ENCODE measurements at places on chromosomes 12 and 14.
A peak's percentile ranks its signal among the peaks of the same experiment; 100 is the strongest.

DNA sequence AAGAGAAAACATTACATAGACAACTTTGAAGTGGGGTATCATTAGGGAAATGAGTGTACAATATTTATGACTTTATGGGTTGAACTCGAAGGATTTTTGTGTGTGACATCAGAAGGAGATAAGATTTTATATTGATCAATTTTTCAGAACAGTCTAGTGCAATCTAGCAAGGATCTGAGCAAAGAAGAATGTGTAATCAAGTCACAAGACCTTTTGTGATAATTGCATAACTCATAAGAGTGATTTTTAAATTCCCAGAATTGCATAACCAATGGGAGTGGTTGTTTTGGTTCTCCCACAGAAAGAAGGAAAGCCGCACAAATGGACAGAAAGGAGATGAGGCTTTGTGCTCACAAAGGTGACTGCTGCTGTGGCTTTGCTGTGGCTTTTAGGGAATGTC, 441.8 kb upstream of the FLRT2 start:
- DNase-seq: no peak

DNA sequence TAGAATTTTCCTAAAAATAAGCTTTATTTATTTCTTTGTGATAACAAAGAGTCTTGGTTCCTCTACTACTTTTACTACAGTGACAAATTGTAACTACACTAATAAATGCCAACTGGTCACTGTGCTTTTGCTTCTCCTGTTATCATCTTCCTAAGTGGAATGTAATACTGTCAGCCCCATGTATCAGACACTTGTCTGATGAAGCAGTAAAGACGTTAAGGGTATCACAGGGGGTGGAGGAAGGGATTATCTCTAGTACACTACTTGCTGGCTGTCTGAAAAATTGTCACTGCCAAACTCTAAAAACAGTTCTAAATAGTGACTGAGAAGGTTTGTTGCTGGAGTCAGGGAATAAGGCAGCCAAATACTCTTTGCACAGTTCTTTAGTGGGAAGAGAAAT, 11.3 kb downstream of the ASB8 start:
- DNase-seq: no peak

- no peak for DNase-seq
These were observed 90.7 kb upstream of the ATP2B1 start for GRCh38 chr12:89799316-89799715.

GRCh38 chr14:71452987-71453386, 479.2 kb upstream of the RGS6 start:
- DNase-seq: no peak

GRCh38 chr12:124852911-124853427, 10.7 kb downstream of the SCARB1 start:
- DNase-seq: no peak

DNA sequence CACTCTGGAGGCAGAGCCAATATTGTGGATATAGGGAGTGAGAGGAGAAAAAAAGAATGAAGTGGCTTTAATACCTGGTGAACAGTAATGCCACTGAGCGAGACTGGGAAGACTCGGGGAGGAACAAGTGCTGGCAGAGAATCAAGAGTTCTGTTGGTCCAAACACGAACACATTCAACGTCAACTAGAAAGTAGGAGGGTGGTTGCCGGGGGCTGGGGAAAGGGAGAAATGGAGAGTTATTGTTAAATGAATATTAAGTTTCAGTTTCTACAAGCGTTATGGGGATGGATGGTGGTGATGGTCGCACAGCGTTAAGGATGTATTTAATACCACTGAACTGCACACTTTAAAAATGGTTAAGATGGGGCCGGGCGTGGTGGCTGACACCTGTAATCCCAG, 2.8 kb downstream of the SPRING1 start:
- DNase-seq: no peak

GRCh38 chr12:103241184-103241583, 254.6 kb downstream of the C12orf42 start:
- no peak for DNase-seq

DNA sequence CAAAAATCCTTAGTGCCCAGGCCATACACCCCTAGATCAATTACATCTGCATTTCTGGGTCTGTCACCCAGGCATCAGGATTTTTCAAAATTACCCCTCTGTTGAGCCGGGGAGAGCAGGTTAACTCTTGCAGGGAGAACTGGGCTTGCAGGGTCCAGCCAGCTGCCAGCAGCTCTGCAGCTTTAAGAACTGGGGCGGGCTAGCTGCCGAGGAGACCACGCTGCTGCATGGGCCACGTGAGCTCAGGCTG, at the start of gene DGLUCY:
Gene DGLUCY (plus strand): TSS at position 245 of the 250 bp plus-strand sequence. CDS start 46,222 bp downstream, outside the sequence.
- peak; percentile 82 for DNase-seq

DNA sequence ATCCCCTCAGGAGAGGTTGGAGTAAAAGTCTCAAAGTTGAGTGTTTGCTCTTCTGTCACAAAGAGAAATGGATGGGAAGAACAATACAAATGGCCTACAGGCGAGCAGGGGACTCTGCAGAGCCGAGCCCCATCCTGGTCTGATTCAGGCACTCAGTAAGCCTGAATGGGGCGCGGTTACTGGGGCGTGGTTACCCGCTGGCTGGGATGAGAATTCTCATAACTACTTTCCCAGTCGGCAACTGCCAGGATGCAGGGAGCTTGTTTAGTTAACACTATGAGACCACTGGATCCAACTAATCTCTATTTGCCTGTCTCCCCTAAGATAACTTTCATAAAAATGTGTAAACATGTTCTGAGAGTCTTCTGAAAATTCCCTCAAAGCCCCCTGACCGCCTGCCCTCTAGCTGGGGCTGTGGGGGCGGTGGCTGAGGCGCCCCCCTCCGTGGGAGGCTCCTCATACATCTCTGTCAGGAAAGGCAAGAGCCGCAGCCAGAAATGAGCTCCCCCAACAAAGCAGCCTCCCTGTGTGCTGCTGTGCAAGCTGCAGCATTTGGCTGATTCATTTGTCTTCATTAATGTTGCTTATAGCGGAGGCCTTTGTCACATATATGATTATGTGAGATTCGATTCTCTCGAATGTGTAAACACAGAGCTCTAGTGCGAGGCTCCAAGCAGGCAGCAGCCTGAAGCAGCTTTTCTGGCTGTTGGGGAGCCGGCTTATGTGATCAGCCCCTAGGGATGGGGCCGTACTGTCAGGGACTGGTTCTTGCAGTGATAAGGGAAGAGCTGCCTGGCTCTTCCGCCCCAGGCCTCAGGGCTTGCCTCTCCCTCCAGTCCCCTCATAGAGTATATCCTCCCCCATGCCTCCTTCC, 126.1 kb upstream of the ARHGAP5 start:
- peak; percentile 69 for DNase-seq

DNA sequence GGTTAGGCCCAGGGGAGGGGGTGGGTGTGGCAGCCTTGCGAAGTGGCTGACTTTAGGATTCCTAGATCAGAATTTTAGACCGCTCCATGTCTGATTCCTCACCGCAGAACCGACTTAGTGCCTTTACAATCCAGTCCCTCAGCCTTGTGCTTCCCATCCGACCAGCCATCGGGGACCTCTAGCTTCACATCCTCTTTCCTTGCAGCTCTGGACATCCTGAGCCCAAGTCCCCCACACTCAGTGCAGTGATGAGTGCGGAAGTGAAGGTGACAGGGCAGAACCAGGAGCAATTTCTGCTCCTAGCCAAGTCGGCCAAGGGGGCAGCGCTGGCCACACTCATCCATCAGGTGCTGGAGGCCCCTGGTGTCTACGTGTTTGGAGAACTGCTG, 557 bp downstream of the COPS7A start:
- peak; percentile 33 for DNase-seq

DNA sequence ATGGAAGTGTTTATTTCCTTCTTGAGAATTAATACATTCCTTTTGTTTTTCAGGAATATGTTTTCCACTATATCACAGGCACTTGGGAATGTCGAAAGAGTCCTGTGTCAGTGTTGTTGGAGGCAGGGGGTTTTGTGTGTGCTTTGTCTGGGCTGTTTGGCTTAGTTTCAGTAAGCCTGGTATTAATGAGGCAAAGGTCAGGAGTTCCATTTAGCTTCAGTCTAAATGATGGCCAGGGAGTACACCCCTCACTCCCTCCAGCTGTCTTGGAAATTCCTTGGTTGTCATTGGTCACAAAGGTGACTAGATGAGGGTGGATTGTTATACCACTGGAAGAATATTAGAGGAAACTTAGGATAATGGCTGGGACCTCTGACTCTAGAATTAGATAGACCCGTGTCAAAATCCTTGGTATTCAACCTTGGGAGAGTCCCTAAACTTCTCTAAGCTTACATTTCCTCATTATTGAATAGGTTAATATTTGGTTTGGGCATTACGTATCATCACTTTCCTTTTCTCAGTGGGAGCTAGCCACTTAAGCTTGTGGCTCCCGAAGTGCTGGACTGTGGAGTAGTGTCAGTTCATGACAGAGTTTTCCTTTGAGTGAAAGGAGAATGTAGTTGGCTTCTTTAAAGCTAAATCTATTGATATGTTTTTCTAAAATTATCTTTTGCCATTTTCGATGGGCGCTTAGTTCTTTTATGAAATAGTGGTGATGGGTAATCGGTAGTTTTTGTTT, 5.2 kb downstream of the FRS2 start:
- no peak for DNase-seq

GRCh38 chr12:128008341-128008740, 258.6 kb upstream of the TMEM132C start:
- no peak for DNase-seq

- DNase-seq: no peak
These were observed 40.8 kb downstream of the CCNK start for GRCh38 chr14:99522025-99522401.

DNA sequence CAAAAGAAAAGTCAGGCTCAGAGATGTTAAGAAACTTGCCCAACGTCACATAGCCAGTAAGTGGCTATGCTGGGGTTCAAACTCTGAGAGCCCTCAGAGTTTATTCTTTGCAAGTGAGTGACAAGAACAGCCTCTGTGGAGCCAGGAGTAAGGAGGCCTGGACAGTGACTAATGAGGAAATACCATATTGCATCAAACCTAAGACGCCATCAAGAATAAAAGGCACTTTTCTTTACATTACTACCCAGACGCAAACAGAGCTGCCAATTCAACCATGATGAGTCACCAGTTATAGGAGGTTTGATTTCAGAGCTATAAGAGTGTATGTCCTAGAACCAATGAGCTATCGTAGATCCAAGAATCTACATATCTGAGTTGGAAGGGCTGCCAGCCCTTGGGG, 9.4 kb downstream of the TNFRSF1A start:
- DNase-seq: no peak

DNA sequence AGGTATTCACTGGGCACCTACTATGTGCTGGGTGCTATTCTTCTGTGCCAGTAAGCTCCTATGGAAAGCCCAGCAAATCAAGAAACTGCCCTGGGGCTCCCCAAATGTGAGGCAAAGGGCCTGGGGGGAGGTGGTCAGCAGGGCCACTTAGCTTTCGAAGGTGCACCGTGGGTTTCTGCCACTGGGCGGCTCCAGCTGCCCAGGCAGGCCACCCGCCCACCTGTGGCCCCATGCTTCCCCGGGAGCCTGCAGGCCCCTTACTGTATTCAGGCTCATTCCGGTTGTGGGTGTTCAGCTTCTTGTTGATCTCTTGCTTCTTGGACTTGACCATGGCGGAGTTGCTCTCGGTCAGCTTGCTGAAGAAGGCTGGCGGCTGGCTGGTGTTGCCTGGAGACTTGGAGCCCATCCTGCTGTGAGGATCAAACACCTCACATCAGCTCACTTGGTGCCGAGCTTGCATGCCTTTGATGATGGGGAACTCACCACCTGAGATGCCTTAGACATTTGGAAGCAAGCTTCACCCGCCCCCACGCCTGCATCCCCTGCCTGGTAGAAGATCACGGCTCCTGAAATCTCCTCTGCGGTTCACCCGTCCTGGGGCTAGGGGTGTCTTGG, 37.3 kb downstream of the RFLNA start:
- no peak for DNase-seq

DNA sequence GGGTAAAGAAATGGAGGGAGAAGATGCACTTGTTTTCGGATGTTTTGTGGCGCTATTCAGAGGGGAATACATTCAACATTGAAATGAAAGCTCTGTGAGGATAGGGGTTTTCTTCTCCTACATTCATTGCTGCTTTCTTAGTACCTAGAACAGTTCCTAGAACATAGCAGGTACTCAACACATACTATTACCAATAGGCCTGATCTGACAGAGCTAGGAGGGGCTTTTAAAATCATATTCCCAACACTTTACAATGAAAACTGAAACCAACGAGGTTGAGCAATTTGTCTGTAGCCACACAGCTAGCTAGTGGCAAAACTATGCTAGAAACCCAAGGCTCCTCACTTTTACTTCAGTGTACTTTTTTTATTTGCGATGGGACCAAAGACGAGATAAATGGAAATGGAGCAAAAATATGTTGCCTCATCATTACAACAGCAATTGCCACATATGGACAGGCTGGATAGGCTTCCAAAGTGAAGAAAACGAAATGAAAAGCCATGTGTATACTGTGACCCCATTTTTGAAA, 23.1 kb upstream of the IL22 start:
- no peak for DNase-seq

DNA sequence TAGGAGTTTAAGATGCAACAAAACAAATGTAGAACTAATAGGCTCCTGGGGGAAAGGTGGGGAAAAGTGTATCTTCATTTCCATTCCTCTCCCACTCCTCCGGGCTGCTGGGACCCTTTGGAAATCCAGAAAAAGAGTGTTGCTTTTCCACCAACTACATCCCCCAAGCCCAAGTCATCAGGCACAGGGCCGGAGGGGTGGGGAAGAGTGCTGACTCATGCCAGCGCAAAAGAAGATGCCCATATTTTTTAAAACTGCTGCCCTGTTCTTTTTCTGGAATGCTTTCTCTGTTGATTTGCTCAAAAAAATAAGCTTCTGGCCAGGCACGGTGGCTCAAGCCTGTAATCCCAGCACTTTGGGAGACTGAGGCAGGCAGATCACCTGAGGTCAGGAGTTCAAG, 70.9 kb downstream of the TBK1 start:
- DNase-seq: no peak

DNA sequence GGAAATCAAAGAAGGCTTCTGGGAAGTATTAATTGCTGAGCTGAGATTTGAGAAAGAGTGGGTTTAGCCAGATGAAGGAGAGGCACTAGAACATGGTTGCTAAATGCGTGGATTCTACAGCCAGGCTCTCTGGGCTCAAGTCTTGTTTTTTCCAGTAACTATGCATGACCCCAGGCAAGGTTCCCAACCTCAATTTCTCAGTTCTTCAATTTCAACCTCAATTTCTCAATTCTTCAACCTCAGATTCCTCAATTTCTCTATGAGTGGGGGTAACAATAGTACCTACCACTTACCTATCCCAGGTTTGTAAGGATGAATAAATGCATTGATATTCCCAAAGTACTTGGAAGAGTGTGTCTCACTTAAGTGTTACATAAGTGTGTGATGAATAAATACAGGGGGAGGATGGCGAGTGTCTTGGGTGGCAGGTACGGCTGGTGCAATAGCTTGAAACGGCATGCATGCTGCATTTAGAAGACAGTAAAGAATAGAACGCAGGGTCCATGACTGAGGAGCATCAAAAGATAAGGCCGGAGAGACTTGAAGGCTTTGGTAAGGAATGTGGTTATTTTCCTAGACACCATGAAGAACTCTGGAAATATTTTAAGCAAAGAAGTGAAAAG, 149.1 kb upstream of the ATP2B1 start:
- no peak for DNase-seq
